Activated T-cell treated with anti-CD3 and anti-CD28 coated beads for 1 hour (primary cell): ENCODE measurements at places on chromosomes 7 and 10.

- DNase-seq: no peak
These were observed 510.5 kb upstream of the AKR1E2 start for GRCh38 chr10:4315551-4315950.

- no peak for DNase-seq
These were observed 120.3 kb upstream of the CELF2 start for GRCh38 chr10:10897400-10897799.

DNA sequence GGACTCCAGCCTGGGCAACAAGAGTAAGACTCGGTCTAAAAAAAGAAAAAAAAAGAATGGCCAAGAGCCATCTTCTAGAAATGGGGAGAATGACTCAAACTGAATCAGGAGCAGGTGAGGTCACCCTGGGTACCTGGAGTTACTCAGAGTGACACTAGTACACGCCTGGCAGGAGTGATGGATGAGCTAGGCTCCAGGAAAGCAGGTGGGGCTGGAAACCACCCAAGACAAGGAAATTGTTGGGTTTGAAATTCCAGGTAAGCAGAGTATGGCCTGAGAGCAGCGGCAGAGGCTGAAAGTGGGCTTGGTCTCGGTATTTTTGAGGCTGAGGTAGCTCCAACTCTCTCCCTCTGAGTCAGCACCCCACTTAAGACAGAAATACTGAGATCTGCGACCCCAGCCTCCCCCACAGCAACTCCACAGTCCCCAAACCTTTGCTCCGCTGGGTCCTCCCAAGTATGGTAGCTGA is 18.5 kb downstream of the DDIT4 start:
- DNase-seq: no peak

DNA sequence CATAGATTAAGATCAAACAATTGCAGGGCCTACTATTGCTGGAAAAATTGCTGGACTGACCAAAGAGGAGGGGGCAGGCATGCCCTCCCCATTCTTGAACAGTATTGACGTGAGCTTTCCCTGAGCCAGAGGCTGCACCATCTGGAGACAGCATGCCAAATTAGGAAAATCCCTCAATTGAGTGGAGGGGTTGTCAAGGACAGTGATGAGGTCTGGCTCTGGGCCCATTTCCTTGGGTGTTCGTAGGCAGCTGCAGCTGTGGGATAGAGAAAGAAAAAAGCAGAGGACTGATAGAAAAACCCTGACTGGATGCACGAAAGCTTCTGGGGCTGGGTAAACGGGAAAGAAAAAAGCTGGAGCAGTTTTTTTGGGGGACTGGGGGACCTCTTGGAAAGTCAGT is 22.8 kb upstream of the ORC5 start:
- no peak for DNase-seq

DNA sequence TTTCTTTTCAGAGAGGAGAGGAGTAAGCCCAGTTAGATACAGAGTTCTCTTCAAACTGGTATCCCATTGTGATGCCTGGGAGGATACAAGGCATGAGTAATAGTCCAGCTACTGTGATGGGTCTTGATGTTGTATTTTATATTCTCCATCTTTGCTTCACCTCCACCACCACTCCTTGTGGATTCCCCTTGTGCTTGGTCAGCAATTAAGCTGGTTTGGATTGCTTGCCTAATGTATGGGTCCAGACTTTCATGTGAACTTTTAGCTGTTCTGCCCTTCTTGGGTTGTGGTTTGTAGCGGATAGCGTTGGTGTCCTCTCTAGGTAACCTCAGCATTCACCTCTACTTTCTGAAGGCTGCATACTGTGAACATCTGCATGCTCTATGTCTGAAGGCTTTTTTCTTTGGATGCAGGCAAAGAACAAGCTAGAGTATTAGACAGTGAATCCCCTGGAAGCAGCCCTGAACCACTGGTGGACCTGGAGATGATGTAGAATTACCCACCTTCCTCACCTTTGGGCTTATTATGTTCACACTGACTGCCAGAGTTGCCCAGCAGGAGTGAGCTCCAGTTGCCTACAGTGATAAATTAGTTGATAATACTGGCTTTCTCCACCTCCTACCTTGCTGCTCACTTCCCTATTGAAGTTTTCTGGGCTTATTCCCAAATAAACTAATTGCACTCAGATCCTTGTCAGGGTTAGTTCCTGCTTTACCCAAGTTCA is 126.5 kb upstream of the MTPN start:
- no peak for DNase-seq

GRCh38 chr7:37310327-37311080 is 138.2 kb downstream of the ELMO1 start:
- no peak for DNase-seq

DNA sequence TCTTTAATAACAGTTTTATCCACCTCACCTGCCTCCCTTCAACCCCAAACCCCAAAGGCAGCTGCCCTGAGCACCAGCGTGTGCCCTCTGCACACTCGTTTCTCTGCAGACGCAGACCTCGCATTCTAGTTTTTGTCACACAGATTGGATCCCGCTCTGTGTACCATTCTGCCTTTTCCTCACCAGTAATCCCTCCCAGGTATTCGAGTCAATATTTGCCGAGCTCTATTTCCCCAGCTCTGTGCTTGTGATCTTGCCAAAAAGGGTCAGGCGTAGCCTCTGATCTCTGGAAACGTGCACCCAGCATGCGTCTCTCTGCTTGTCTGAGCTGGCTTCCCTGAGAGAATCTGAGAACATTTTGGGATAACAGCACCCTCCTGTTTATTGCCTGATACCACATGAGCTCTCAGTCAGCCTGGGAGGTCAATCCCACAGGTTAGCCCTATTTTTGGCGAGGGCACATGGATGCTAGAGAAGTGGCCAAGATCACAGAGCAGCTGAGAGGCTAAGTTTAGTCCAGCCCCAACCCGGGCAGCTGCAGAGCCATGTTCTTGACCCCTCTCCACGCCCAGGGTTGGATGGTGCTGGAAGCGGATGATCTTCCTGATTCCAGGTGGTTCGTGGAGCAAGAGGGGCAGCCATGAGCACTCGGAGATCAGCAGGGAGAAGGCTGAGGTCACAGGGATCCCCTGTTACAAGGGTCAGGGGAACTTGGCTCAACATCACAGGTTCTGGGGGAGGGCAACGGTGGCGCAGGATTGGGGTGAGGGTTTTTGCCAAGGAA is 29.1 kb downstream of the FOXL3 start:
- DNase-seq: no peak
